ENCODE measurements at places on chromosomes 3 and 15. TPM values are rescaled to one million over a fixed set of nuclear protein-coding genes. Genes with fewer than 3 reads are reported as not detected.

GRCh38 chr3:186374376-186374775 lies 12.3 kb upstream of the DGKG start:
- DNase-seq: no peak

- no peak for DNase-seq
Measured at GRCh38 chr3:152234657-152235375, 33.9 kb upstream of the MBNL1 start.

DNA sequence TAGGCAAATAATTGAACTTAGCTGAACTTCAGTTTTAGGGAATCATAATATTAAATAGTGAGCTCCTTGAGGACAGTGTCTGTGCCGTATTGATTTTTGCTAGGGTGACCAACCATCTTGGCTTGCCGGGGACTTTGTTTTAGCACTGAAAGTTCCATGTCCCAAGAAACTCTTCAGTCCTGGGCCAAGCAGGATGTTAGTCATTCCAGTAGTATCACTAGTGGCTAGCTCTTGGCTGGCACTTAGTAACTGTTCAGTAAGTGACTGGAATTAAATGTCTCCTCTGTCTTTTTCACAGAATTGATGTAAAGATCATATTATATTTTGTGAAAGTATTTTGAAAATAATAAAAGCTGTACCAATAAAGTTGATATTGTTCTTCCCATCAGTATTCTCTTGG lies 42.3 kb downstream of the RSRC1 start:
- DNase-seq: no peak

GRCh38 chr15:44780608-44781007 lies 44.3 kb downstream of the TRIM69 start:
- no peak for DNase-seq

DNA sequence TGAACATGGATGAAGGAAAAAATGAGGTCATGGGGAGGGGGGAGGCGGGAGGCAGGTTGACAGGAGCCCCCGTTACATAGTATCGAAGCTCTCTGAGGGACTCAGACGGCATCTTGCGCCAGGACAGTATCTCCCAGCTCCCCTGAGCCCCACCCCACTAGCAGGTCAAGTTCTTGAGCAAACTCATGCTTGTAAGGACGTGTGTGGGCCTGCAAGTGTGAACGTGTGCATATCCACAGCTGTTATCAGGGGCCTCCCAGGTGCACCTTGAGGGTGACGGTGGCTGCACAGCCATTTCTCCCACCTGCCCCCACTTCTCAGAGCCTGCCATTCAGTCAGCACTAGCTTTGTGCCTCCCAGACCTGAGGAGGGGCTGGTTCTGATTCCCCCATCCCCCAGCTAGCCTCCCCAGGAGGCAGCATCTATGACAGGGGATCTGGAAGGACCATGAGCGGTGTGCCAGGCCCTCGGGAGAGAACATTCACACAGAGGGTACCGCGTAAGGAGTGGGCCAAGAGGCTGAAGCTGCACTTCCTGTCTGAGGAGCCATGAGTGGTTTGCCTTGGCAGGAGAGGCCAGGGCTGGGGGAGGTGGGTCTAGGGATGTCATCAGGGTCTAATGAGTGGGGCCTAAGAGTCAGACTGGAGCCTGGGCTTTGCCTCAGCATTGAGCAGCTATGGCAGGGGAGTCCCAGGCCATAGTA lies 2.9 kb downstream of the SEMA3F start:
- no peak for DNase-seq

DNA sequence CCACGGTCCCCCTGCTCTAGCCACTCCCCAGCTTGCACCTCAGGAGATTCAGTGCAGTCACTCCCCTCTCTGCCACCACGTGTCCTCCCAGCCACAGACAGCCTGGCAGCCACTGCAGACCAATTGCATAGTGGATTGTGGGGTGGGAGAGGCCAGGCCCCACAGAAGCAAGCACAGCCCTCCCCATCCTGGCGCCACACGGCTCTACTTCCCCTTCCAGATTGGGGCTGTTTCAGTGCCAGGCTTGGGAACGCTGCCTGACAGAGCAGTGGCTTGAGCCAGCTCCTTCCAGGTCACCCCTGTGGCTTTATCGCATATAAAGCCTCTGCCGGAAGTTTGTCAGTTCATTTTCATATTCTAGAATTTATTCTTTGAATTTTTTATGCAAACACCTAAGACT lies 90.7 kb downstream of the TMEM266 start:
- no peak for DNase-seq

DNA sequence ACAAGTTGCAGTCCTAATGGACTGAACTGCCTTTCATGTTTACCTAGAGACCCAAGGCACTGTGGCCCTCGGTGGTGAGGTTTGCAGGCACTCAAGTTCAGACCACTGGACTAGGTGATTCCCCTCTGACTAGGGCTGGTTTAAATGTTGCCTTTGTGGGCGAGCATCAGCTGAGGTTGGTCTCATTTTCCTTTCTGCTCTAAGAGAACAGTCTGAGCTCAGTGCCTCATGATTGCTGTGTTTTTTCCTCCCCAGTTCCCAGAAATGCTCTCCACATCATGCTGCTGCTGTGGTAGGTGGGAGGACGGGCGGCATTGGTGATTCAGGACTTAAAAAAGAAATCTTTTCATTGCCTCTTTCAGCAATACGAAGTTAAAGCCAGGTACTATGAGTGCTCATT lies 237.2 kb downstream of the MBNL1 start:
- no peak for DNase-seq

DNA sequence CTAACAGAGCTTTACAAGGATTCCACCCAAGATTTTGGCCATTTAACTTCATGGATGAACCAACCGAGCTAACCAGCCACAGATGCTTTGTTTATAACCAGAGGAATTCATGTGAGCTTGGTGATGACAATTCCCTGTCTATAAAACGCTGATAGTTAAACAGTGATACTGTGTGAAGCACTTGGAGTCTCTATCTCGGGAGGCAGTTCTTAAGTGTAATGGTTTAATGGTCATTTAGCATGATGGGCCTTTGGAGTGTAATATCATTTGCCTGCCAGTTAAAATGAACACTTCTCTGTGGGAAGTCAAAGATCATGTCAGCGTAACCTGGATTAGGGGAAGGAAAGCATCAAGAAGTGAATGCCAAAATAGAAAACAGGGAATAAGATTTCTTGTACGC lies 368.6 kb upstream of the THRB start:
- no peak for DNase-seq

DNA sequence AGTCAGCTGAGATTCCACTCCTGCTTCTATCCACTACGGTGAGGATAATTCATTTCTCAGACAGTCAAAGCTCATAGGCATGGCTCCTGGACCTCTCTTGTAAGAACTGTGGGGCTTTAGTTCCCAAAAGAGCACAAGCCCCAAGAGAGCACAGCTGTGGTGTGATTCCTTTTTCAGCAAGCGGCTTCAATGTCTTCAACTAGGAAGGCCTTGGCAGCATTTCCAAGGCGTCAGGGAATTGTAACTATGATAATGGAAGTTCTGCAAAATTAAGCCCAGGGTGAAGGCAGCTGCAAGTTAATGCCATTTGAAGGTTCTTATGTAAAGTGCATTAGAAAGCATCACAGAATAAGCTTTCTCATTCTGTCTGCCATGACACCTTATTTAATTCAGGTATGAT lies 657.1 kb downstream of the GRM7 start:
- DNase-seq: peak; percentile 21

Gene HDAC11
- polyA plus RNA-seq: 20.8 TPM

- DNase-seq: no peak
Measured at GRCh38 chr15:44501768-44502366, 35.1 kb upstream of the EIF3J start.

Gene SH2D7
- 0.69 TPM for polyA plus RNA-seq

DNA sequence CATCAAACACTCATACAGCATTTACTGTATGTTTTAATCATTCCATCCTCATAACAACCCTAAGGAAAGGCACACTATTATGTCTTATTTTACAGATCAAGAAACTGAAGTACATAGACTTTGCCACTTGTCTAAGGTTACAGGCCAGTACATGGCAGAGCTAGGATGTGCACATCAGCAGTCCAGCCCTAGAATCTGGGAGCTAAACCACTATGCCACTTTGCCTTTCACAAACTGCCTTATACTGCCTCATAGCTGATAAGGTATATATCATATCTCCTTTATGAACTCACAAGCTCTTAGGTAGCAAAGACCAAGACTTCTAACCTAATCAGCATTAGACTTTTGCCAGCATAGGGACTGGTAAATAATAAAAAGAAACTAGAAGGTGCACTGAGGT lies 49.1 kb downstream of the MYO9A start:
- DNase-seq: no peak

Gene PEAK1
- polyA plus RNA-seq: 62.1 TPM

- DNase-seq: no peak
Measured at GRCh38 chr3:54133196-54133595, 10.8 kb downstream of the CACNA2D3 start.

DNA sequence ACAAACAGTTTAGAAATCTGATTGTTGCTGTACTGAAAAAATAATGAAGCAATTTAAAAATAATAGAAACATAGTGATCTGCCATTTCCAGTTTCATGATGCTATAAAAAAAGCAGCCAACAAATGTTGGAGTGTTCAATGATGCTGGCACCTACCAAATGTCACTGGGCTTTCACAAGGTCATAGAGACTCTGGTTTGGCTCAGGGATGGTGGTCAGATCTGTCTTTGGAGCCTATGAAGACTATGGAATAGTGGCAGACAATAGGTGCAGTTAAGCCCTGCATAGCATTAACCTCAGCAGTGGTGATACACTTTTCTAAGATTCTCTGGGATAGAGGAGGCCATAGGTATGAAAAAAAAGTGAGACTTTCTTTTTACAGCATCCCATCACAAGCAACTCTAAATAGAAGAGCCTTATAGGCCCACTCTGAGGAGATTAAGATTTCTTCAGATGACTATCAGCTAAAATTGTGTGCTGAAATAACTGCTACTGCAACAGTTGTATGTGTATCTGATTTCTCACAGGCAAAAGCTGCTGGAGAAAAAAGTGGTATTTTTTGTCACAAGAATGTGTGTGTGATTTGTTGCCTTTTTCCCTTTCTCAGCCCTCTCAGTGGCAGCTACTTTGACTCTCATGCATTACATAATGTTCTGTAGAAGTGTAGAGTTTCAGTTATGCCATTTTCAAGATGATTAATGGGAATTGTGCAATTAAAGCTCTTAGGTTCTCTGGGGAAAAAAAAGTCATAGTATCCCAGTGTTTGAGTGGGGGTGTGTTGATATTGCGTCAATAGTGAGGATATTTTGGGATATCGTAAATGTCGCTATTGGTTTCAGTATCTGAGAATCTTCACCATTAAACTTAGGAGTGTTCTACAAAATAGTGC lies 137.4 kb downstream of the MBNL1 start:
- peak; percentile 39 for DNase-seq

DNA sequence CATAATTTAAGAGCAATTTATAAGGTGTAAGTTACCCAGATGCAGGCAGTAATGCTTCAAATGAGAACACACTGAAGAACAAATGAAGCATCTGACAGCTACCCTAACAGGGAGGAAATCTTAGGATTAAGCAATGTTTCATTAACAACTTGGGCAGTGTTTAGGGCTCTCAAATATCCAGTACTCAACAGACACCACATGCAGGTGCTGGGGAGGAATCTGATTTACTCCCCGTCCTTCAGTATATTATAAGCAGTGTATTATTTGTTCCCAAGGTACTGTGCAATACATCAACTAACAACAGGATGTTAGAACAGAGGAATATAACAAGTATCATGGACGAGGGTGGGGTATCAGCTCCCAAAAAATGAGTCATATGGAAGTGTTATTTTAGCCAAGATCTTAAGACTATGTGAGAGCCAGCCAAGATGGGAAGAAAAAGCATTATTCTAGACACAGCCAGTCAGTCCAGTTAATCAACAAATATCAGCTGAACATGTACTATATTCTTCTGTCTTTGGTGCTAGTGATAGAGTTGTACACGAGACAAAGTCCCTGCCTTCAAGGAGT lies 20.4 kb downstream of the BTBD1 start:
- DNase-seq: no peak

DNA sequence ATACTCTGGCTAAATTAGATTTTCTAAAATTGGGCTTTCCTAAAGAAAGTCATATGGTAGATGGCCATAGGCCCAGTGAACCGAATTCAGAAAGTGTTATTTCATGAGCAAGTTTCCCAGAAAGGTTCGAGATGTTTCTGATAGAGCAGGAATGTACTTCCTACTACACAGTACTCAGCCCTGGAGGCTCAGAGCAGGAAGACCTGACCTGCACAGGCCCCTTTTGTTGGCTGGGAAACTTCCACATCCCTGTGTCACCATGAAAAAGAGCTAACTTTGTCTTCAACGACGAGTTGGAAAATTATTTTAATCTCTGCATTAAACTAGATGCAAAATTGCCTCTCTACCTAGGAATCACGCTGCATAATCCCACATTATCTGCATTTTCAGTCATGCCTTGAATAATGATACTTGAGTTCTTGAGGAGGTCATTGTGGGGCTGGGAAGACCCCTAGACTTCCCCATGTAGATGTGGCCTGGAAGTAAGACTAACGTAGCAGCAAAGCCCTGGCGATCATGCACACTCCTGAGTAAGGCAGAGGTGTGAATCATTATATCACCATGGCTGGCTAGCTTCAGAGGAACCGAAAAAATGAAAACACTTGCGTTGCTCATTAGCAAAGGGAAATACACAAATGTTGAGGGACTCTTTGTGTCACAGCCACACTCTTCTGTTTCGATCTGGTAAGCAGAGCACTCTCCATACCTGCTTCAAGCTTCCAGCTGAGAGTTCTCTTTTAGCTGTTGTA lies 47.1 kb downstream of the CMTM7 start:
- DNase-seq: no peak

All from left lung (tissue), 14 donors.